ENCODE measurements at places on chromosomes 16 and 17.

- DNase-seq, result peak; percentile 84
Observed at GRCh38 chr16:89686520-89687091, at the start of gene CDK10. CDK10 (plus strand) TSS chr16:89686689; CDS start chr16:89686711, 22 bp downstream.

DNA sequence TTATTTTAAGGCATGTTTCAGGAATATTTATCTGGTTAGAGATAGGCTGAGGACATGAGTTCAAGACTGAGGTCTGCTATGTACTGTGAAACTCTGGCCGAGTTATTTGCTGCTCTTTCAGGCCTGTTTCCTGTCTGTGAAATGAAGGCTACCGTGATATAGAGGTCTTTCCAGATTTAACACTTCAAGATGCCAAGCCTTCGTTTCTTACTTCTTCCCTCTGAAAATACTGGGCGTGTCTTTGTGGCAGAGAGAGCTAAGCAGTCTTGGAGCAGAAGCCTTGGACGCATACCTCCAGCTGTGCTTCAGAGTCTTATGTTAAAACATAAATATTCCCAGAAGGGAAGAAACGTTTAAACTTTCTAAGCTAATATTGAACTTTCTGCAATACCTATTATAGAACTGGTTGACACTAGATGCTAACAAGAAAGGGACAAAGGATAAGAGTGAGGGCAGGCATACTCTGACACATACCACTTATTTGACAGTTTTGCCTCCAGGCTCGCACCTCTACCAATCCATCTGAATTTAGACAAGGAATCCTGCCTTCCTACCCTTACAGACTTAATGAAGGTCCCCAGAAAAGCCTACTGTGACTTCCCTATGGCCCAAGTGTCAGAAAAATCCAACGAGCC lies 17.5 kb downstream of the WIPI1 start:
- DNase-seq, result no peak

GRCh38 chr16:87628246-87628923 lies 26.1 kb downstream of the JPH3 start:
- DNase-seq, result no peak

DNA sequence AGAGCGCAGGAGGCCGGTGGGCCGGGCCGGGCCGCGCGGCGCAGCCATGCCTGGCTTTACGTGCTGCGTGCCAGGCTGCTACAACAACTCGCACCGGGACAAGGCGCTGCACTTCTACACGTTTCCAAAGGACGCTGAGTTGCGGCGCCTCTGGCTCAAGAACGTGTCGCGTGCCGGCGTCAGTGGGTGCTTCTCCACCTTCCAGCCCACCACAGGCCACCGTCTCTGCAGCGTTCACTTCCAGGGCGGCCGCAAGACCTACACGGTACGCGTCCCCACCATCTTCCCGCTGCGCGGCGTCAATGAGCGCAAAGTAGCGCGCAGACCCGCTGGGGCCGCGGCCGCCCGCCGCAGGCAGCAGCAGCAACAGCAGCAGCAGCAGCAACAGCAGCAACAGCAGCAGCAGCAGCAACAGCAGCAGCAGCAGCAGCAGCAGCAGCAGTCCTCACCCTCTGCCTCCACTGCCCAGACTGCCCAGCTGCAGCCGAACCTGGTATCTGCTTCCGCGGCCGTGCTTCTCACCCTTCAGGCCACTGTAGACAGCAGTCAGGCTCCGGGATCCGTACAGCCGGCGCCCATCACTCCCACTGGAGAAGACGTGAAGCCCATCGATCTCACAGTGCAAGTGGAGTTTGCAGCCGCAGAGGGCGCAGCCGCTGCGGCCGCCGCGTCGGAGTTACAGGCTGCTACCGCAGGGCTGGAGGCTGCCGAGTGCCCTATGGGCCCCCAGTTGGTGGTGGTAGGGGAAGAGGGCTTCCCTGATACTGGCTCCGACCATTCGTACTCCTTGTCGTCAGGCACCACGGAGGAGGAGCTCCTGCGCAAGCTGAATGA lies 606 bp downstream of the THAP11 start:
- peak; percentile 41 for DNase-seq

- DNase-seq, result no peak
Observed at GRCh38 chr17:57425903-57426880, 169.9 kb downstream of the MSI2 start.
